ENCODE measurements at places on chromosomes 12 and 14.

DNA sequence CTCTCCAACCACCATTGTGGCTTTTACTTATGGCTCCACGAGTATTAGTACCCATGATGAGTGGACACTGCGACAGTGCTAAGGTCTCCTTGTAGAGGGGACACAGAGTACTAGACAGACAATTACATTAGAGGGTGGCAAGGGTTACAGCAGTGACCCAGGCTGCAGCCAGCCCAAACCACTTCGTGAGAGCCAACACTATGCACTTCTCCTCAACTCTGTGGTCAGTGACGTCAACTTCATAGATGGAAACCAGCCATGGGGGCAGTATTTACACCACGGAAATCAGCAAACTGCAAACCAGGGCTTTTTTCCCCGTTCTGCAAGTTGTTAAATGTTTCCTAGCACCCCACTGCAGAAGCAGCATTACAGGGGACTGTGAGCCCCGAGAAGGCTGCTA is 61.6 kb upstream of the ZFP36L1 start:
- no peak for DNase-seq

GRCh38 chr12:114265036-114265435 is 140.9 kb downstream of the TBX5 start:
- DNase-seq = no peak

GRCh38 chr12:5556033-5556614 is 124.2 kb downstream of the NTF3 start:
- DNase-seq = no peak

- DNase-seq = no peak
Measured at GRCh38 chr12:27399074-27399473, 47.5 kb upstream of the SMCO2 start.

- DNase-seq = no peak
Measured at GRCh38 chr12:15732341-15733061, 56.7 kb downstream of the EPS8 start.

DNA sequence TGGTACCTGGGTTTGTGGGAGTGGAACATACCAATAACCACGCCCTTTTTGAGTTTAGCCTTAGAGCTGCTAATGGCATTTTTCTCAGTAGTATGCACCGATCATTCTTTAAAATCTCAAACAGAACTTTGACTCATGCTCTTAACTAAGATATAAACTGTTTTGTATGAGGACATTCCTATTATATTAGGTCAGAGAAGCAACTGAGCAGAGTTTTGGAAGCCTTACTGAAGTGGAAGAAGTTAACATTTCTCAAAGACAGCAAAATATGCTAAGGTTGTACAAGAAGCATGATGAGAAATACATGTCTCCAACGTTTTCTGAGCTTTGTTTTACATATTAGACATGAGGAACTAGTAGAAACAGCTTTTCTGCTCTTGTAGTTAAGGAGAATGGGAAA is 819.2 kb downstream of the FSCB start:
- no peak for DNase-seq

DNA sequence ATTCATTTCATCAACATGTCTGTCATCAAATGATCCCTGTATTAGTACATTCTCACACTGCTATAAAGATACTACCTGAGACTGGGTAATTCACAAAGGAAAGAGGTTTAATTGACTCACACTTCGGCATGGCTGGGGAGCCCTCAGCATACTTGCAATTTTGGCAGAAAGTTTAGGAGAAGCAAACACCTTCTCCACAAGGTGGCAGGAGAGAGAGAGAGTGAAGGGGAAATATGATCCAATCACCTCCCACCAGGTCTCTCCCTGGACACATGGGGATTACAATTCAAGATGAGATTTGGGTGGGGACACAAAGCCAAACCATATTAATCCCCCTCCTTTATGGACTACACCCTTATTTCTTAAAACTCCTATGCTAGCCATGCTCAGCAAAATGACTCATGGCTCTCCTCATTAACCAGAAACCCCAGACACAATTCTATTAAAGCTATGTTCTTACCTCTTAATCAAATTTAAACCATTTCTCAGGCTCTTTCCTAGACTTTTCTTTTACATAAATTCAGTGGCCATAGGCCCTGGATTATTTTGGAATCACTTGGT is 932.3 kb downstream of the FLRT2 start:
- DNase-seq = no peak

- no peak for DNase-seq
Measured at GRCh38 chr12:28963554-28963953, 185.5 kb upstream of the FAR2 start.

- DNase-seq = no peak
Measured at GRCh38 chr14:95157048-95157326, 342 bp downstream of the DICER1 start.

DNA sequence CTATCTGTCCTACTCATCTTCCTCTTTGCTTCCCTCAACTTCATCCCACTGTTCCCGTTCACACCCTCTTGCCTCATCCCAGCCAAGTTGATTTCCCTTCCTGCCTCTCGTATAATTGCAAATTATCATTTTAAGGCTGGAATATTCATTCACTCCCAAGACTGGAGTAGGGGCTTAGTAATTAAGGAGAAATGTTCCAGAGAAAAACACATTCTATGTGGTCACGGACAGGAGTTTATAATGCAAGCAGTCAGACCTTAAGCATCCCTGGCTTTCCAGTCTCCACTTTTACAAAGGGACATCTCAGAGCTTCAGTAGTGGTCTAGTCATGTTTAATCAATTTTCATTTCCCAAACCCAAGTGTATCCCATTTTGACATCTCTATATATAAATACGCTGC is 54.9 kb downstream of the TMEM132D start:
- no peak for DNase-seq

Measured in GM06990 (cell line).